ENCODE measurements at places on chromosomes 4 and X. TPM values are rescaled to one million over a fixed set of nuclear protein-coding genes. Genes with fewer than 3 reads are reported as not detected.

DNA sequence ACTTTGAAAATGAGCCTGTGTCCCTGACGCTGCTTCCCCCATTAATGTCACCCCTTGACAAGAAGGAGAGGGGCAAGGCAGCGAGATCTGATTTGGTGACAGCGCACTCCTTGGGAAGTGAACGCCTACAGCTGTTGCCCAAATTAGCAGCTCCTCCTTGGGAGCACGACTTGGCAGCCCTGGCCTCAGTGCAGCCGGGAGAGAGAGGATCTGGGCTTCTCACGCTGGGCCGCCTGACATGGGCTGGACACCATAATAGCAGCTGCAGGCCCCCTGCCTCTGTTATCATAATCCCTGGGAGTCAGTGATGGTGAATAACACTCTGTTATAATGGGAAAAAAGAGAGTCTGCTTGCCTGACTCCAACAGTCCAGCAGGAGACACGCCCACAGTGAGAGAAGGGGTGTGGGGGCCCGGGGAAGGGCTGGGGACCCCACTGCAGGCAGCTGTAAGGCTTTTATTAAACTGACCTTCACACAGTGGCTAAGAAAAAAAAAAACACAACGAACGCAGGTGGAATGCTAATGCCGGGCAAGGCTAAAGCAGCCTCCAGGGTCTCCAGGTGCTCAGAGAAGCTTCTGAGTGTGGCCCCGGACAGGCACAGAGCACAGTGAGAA lies 73.3 kb downstream of the PSAPL1 start:
- H3K36me3 ChIP-seq: no peaks in the 10 kb centered on the region
- no peaks in the 10 kb centered on the region for H3K4me1 ChIP-seq
- H3K4me3 ChIP-seq: no peak overlapping the region
- H3K27me3 ChIP-seq: no peaks in the 10 kb centered on the region

GRCh38 chr4:633976-634598 lies 8.7 kb downstream of the PDE6B start:
- no peak overlapping the region for H3K27ac ChIP-seq
- H3K4me3 ChIP-seq: no peak overlapping the region
- no peaks in the 10 kb centered on the region for H3K36me3 ChIP-seq
- H3K4me1 ChIP-seq: no peaks in the 10 kb centered on the region
- no peak for DNase-seq
- peaks cover 12% of the 10 kb centered on the region for H3K27me3 ChIP-seq

DNA sequence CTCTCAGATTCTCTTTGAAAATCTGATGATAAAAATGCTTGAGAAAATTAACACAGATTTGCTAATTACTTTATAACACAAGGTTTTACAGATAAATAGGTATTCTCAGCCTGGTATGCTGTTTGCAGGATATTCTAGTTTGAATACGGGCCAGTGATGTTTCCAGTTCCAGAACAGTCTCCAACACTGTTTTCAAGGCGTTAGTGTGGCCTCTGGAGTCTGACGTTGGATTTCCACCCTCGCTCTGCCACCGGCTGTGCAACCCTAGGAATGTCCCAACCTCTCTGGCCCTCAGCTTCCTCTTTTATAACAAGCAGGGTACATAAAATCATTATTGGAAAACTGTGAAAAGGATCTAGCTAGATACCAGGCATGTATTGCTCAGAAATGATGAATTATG lies 23.8 kb upstream of the CYP4V2 start:
- no peaks in the 10 kb centered on the region for H3K36me3 ChIP-seq
- no peak for DNase-seq
- H3K4me3 ChIP-seq: no peak overlapping the region
- no peaks in the 10 kb centered on the region for H3K4me1 ChIP-seq
- H3K27ac ChIP-seq: no peak overlapping the region

DNA sequence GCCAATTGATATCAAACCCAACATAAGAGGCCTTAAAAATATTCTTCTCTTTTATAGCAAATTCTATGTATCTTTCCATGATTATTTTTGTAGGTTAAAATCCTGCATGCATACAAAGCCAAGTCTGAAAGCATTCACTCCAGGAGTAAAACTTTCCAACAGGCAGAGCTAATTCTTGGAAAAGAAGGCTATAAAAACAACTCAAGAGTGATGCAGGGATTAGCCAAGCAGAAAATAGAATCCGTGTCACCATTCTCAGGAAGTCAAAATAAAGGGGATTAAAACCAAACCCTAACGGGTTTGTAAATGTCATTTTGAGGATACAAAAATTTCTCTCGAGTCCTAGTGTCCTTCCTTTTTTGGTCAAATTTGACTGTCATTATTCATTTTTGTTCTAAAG lies 412.4 kb downstream of the DMD start:
- DNase-seq: no peak
- H3K4me1 ChIP-seq: no peaks in the 10 kb centered on the region
- no peaks in the 10 kb centered on the region for H3K36me3 ChIP-seq
- no peaks in the 10 kb centered on the region for H3K27me3 ChIP-seq

DNA sequence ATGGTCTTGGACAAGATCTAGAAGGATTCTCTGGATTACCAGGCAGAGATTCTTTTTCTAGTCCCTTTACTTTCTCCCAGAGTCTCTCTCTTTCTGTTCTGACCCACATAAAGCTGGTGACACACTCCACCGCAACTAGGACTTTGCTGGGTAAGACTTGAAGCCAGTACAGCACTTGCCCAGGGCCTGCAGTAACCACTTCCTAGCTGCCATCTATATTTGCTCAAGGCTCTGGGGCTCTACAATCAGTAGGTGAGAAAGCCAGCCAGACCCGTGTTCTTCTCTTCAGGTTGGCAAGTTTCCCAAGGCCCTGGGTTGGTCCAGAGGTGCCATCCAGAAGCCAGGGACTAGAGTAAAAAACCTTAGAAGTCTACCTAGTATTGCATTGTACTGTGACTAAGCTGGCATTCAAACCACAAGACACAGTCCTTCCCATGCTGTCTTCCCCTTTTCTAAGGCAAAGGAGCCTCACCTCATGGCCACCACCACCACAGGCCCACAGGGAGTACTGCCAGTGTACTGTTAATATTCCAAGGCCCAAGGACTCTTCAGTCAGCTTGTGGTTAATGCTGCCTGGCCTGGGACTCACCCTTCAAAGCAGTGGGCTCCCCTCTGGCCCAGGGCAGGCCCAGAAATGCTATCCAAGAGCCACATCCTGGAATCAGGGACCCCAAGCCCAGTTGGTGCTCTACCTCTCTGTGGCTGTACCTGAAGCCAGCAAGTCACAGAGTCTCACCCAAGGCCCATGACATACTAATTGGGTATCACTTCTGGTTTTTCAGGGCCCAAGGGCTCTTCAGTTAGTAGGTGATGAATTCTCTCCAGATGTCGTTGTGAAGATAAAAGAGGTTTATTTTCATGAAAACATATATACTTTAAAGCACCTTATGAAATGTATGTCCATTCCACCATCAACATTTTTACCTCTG lies 54.7 kb downstream of the CD38 start:
- peaks cover 5% of the 10 kb centered on the region for H3K4me1 ChIP-seq
- peaks cover 49% of the 10 kb centered on the region for H3K36me3 ChIP-seq
- no peak for DNase-seq

DNA sequence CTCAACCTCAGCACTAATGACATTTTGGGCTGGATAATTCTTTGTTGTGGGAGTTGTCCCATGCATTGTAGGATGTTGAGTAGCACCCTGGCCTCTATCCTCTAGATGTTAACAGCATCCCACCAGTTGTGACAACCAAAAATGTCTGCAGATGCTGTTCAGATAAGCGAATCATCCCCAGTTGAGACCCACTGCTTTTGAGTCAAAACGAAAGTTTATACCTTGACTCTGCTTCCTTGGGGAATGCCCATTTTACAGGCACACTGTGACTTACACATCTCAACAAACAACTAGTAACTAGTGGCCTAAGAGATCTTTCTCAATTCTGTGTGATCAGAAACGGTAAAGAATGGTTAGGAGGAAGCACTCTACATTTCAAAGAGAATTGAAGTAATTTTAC lies 37.0 kb downstream of the SEPSECS start:
- no peak overlapping the region for H3K27ac ChIP-seq
- H3K36me3 ChIP-seq: peaks cover 19% of the 10 kb centered on the region
- no peaks in the 10 kb centered on the region for H3K27me3 ChIP-seq
- H3K4me3 ChIP-seq: no peak overlapping the region
- H3K4me1 ChIP-seq: peaks cover 12% of the 10 kb centered on the region

DNA sequence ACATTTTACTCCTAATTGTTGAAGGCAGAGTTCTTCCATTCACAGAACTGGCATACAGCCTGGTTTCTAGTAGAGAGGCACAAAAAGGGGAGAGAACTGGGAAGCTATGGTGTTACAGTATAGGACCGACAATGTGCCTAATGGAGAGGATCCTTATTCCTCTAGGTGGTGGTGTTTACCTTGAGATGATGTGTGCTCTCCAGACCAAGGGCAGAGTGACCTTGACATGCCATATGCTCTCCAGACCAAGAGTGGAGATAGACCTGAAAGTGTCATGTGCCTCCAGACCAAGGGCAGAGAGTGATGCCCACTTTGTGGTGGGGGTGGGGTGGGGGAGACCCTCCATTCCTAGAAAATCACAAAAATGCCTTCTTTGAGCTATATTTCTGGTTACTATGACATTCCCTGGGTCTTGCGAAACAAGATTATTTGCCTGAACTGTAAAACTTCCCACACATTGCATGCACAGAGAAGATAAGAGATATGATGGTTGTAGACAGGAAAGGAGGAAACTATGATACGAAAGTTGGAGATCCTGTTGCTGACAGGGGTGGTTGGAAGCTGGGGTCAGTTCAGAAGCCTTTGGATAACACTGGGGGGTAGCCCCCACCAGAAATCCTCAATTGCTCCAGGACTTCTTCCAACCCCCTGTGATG lies 119.7 kb downstream of the TEX13C start:
- H3K27ac ChIP-seq: no peak overlapping the region
- no peak overlapping the region for H3K4me3 ChIP-seq
- H3K36me3 ChIP-seq: no peaks in the 10 kb centered on the region
- peaks cover 3% of the 10 kb centered on the region for H3K27me3 ChIP-seq
- no peak for DNase-seq
- no peaks in the 10 kb centered on the region for H3K4me1 ChIP-seq

DNA sequence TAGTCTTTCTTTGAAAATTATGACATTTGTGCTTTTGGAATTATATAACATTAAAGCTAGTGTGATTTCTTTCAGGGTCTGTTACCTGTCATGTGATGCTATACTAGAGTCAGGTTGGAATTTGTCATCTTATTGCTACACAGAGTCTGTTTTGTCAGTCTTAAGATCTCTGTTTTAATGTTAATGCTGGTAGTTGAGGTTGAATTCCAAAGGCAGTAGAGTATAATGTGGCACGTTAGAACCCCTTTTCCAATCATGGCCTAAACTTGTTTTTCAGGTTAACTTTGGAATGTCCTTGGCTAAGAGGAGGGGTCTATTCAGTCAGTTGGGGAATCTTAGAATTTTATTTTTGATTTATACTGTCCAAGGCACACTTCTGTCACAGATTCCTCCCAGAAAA lies 258.5 kb downstream of the PABPC4L start:
- H3K27me3 ChIP-seq: no peaks in the 10 kb centered on the region
- H3K27ac ChIP-seq: no peak overlapping the region
- H3K36me3 ChIP-seq: no peaks in the 10 kb centered on the region
- no peaks in the 10 kb centered on the region for H3K4me1 ChIP-seq
- H3K4me3 ChIP-seq: no peak overlapping the region
- no peak for DNase-seq

GRCh38 chrX:109049903-109050302 lies 313.5 kb upstream of the IRS4 start:
- no peaks in the 10 kb centered on the region for H3K27me3 ChIP-seq
- H3K4me1 ChIP-seq: no peaks in the 10 kb centered on the region
- no peak for DNase-seq
- no peak overlapping the region for H3K4me3 ChIP-seq
- no peaks in the 10 kb centered on the region for H3K36me3 ChIP-seq
- H3K27ac ChIP-seq: no peak overlapping the region

GRCh38 chr4:93791570-93792195 lies 36.9 kb upstream of the ATOH1 start:
- no peaks in the 10 kb centered on the region for H3K36me3 ChIP-seq
- H3K4me3 ChIP-seq: no peak overlapping the region
- peak; percentile 21 for DNase-seq
- H3K4me1 ChIP-seq: no peaks in the 10 kb centered on the region

GRCh38 chrX:150536455-150537116 lies 31.8 kb upstream of the MTM1 start:
- no peaks in the 10 kb centered on the region for H3K4me1 ChIP-seq
- no peak for DNase-seq
- no peak overlapping the region for H3K4me3 ChIP-seq
- peaks cover 4% of the 10 kb centered on the region for H3K36me3 ChIP-seq

GRCh38 chr4:64334964-64335363 lies 74.3 kb downstream of the TECRL start:
- H3K36me3 ChIP-seq: no peaks in the 10 kb centered on the region
- H3K27me3 ChIP-seq: no peaks in the 10 kb centered on the region
- no peak overlapping the region for H3K27ac ChIP-seq
- no peak overlapping the region for H3K4me3 ChIP-seq
- H3K4me1 ChIP-seq: no peaks in the 10 kb centered on the region

DNA sequence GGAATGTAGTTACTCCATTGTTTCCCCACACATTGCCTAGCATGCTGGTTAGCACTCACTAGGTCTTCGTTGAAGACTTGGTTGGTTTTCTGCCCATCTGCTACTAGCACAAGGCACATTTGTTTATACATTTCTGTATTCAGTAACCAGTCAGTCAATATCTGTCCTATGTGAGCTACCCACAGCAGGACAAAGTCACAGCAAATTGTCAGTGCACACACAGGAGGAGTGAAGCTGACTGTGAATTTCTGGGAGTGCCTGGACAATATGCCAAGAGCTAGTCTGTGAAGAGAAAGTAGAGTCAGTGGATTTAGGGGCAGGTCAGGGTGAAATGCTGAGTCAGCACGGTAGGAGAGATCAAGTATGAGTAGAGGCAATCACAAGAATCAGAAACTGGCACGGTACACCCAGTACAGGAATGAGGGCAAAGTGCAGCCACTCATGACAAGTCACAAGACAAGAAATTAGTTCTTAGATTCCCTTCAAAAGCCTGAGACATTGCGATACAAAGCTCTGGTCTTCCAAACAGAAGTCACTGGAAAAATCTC lies 1049.8 kb upstream of the POU3F4 start:
- DNase-seq: no peak
- no peaks in the 10 kb centered on the region for H3K27me3 ChIP-seq
- no peaks in the 10 kb centered on the region for H3K4me1 ChIP-seq
- no peaks in the 10 kb centered on the region for H3K36me3 ChIP-seq

DNA sequence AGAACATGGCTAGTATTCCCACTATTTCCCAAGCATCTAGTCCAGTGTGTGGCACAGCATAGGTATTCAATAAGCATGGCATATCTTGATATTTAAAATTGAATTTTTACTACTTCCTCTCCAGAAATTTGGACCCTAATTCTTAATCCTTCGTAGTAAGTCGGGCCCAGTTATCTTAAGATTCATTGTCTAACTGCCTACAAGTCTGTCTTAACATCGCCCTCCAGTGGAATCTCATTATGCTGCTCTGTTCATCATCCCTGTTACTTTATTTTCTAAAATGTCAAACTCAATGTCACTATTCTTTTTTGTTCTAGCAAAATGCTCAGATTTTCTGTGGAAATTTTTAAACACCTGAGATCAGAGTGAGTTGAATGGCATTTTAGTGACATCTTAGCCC lies 606.2 kb downstream of the KLHL13 start:
- DNase-seq: no peak
- H3K27me3 ChIP-seq: no peaks in the 10 kb centered on the region
- no peak overlapping the region for H3K4me3 ChIP-seq

GRCh38 chrX:13101441-13102139 lies 57.2 kb upstream of the FAM9C start:
- no peak overlapping the region for H3K4me3 ChIP-seq
- no peak for DNase-seq
- H3K27me3 ChIP-seq: no peaks in the 10 kb centered on the region
- peaks cover 40% of the 10 kb centered on the region for H3K4me1 ChIP-seq
- peak overlapping the region; percentile 28 for H3K27ac ChIP-seq

POU4F2 gene
- total RNA-seq: not detected

PSMD10 gene
- 42.6 TPM for total RNA-seq

RIBC1 gene
- 1.1 TPM for total RNA-seq

IL1RAPL2 gene
- not detected for total RNA-seq

MAP7D2 gene
- total RNA-seq: 0.70 TPM

All from activated naive CD8-positive, alpha-beta T cell treated with anti-CD3 and anti-CD28 coated beads for 36 hours (primary cell).